ENCODE measurements at places on chromosomes 4 and X.

GRCh38 chr4:104966349-104967033 is 180.2 kb upstream of the TET2 start:
- peak; percentile 17 for DNase-seq

GRCh38 chr4:40455340-40455902 is 120.3 kb downstream of the CHRNA9 start:
- no peak for DNase-seq

GRCh38 chr4:4417886-4418285 is 31.0 kb downstream of the NSG1 start:
- DNase-seq = no peak

GRCh38 chr4:95549246-95550114 is 707 bp upstream of the UNC5C start:
- DNase-seq = no peak

- no peak for DNase-seq
Observed at GRCh38 chr4:52637116-52637515, 22.0 kb downstream of the USP46 start.

- DNase-seq = no peak
Observed at GRCh38 chr4:57905965-57906364, 795.8 kb upstream of the IGFBP7 start.
